ENCODE measurements at places on chromosomes 16 and 17.
A peak's percentile ranks its signal among the peaks of the same experiment; 100 is the strongest.

DNA sequence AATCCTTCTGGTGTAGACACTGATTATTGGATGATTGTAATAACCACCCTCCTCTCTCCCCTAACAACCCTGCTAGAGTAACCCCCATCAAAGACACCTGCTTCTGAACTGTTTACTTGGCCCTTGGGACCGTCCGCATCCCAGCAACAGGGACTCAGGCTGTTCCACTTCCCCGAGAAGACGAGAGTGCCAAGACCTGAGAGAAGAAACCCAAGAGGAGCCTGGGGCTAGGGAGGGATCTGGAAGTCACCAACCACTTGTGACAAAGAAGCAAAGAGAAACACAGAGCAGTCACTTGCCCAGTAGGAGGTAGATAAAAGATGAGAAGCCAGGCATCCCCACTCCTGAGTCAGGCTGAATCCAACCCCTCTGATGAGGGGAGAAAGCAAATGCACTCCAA is 84.3 kb downstream of the CDH11 start:
- no peak for DNase-seq

- DNase-seq, result no peak
Measured at GRCh38 chr16:28846933-28847273, 755 bp upstream of the TUFM start.

- no peak for DNase-seq
Measured at GRCh38 chr16:74837056-74837455, 62.4 kb upstream of the FA2H start.

DNA sequence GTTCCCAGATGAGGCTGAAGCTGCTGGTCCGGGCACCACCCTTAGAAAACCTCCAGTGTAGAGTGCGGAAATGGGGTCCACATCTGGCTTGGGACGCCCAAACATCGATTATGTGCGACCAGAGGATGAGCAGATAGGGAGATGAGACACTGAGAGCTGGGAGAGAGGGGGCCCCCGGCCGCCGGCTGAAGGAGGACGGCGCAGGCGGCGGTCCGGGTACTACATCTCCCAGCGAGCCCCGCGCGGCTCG is 182 bp upstream of the SPECC1 start:
- no peak for DNase-seq

- no peak for DNase-seq
Measured at GRCh38 chr16:58843675-58844074, 109.6 kb upstream of the GOT2 start.

DNA sequence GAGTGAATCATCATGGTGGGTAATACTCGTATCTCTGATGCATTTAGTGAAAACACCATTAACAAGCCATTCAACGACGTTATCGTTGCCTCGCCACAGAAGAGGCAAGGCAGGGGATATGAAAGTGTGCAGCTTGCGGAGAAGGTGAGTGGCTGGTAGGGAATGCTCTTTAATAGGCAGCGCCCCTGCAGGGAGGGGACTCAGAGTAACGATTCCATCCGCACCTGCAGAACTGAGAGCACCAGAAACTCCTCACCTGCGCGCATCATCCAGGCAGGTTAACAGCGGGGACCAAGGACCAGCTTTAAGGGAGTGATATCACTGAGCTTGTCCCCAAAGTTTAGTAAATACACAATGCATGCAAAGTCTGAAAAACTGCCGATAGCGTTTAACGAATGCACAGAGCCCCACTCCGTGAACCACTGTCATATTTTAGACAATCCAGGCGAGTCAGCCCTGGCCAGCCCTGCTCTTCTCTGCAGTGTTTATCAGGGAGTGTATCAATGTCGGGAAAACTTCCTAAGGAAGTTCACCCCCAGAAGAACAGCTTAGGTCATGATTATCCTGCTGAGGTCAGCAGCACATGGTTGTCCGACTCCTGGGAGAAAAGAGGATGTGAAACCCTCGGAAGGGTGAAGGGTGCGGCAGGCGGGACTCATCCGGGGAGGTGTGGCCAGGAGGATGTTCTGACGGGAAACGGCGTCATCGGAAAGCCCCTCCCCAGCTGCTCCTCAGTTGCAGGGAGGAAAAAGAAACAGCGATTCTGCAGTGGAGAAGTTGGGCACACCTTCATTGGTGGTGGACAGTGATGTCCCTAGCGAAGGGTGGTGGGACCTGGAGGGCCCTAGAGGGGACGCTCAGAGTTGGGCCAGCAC is 68.5 kb upstream of the DNAH17 start:
- peak; percentile 68 for DNase-seq

- DNase-seq, result no peak
Measured at GRCh38 chr17:206941-207560, 25.6 kb upstream of the DOC2B start.

- no peak for DNase-seq
Measured at GRCh38 chr17:63955232-63955631, 17.5 kb downstream of the SCN4A start.

Data from stimulated activated CD4-positive, alpha-beta T cell treated with anti-CD3 and anti-CD28 coated beads, Interleukin-4, amount 100 ng/mL, for 1 hour (primary cell).